ENCODE measurements at places on chromosomes 5 and 9. TPM values are rescaled to one million over a fixed set of nuclear protein-coding genes. Genes with fewer than 3 reads are reported as not detected.

ADGRV1 gene
- 1.2 TPM for total RNA-seq

MSANTD3 gene
- 7.7 TPM for total RNA-seq

IFNA5 gene
- not detected for total RNA-seq

EIF4EBP3 gene
- 20.4 TPM for total RNA-seq

NPR3 gene
- 0.73 TPM for total RNA-seq

PAPPA gene
- not detected for total RNA-seq

ZCCHC10 gene
- total RNA-seq, result 19.5 TPM

PRLR gene
- 0.16 TPM for total RNA-seq

SPATA24 gene
- 4.8 TPM for total RNA-seq

SDHA gene
- total RNA-seq, result 187 TPM

GCNT4 gene
- total RNA-seq, result 11.5 TPM

CRB2 gene
- not detected for total RNA-seq

C9 gene
- total RNA-seq, result 0.44 TPM

YTHDC2 gene
- total RNA-seq, result 38.2 TPM

CMYA5 gene
- 0.22 TPM for total RNA-seq

DDX4 gene
- not detected for total RNA-seq

PCDHAC1 gene
- not detected for total RNA-seq

DNA sequence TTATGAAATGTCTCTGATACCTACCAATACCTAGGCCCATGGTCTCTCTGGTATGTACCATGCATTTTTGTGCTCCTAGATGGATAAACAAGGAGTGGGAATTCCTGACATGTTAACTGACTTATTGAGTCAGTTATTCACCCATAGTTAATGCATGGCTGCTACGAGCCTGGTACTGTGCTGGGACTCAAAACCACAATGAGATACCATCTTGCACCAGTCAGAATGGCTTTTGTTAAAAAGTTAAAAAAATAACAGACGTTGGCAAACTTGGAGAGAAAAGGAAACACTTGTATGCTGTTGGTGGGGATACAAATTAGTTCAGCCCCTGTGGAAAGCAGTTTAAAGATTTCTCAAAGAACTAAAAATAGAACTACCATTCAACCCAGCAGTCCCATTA, 293.8 kb downstream of the OSTF1 start:
- DNase-seq, result no peak

DNA sequence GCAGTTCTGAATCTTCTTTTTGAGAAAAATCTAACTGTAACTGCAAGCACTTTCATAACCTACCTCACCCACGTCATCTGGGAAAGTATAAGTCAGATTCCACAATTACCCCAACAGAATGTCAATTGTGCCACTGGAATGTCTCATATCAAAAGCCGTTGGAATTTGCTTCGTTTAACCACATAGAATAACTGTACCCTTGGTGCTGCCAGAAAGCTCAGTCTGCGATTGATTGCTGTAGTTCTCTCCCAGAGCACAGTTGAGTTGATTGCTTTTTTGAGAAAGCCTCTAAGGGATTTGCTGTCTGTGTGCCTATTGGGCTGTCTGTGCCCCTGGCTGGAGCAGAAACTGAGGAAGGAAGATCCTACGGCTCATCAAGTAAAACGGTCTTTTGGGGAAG, 583.6 kb downstream of the TMEM38B start:
- no peak for DNase-seq

DNA sequence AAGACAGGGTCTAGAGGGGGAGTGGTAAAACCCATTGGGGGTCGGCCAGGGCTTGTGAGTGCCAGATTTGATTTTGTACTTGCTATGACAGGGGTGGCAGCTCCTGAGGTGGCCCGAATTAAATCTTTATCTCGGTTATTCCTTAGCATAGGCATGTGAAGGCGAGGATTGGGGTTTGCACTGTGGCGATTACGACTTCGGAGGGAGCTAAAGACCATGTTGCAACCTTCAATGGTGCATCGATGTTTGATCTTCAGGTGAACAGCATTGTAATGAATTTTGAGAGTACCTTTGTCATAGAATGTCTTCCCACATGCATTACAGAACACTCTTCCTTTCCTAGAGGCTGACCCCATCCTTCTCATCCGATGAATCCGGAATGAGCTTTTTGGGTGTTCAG, 433.9 kb downstream of the BNC2 start:
- DNase-seq, result no peak

DNA sequence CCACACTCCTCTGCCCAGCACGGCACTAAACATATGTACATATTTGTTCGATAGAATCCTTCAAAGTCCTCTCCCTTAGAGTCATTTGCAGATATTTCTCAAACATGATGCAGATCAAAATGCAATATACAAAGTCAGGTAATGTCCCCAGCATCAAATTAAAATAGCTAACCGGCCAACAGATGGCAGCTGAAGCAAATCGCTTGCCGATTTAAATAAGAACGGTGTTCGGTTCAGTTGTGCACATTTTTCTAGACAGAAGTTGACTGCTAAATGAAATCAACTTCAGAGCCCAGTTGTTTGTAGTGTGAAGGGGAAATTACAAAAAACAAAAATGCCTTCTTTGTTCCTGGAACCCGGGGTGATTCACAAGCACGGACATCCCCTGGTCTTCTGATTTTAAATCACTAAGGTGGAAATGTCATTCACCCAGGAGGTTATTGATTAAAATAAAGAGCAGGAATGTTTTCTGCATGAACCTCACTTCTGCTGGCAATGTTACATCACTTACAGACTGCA, 219.2 kb downstream of the EBF1 start:
- no peak for DNase-seq

GRCh38 chr5:3163626-3164025, 412.1 kb upstream of the IRX2 start:
- DNase-seq, result no peak

- no peak for DNase-seq
Measured at GRCh38 chr5:159713773-159714172, 202.5 kb upstream of the ADRA1B start.

DNA sequence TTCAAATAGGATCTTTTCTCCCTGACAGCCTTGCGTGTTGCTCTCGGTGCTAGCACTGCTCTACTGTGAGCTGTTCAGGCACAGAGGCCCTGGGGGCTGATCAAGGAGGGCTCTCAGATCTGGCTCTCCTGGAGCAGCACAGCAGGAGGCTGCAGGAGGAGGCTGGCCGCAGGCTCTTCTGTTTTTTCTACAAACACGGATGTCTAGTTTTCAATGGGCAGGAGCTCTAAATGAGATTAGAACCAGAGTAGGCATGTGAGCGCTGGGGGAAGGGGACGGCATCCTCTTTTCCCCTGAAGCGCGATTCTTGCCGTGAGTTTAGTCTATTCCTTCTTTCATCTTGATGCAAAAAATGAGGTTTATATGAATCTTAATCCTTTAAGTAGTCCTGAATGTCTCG, 61.7 kb upstream of the IRX4 start:
- no peak for DNase-seq

GRCh38 chr9:35680331-35681105, 6.8 kb downstream of the CA9 start:
- DNase-seq, result no peak

- no peak for DNase-seq
Measured at GRCh38 chr5:36264202-36264760, 22.6 kb upstream of the NADK2 start.

- peak; percentile 2 for DNase-seq
Measured at GRCh38 chr9:38066914-38067858, 1.8 kb downstream of the SHB start.

DNA sequence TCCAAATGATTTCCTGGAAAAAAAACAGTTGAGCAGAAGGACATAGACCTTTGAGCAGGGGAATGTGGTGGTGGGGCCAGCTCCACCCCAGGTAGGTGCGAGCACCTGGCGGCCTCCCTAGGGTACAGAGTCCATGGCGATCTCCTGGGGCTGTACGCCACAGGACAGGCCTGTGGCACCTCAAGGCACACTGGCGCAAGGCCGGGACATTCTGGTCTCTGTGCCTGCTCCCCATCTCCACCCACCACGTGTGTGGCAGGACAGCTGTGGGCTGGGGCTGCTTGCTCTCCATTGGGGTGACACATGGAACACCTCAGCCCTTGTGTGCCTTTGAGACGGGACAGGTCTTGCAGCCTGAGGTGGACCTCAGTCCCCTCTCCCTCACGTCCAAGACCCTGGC, 25.2 kb downstream of the WNK2 start:
- no peak for DNase-seq

DNA sequence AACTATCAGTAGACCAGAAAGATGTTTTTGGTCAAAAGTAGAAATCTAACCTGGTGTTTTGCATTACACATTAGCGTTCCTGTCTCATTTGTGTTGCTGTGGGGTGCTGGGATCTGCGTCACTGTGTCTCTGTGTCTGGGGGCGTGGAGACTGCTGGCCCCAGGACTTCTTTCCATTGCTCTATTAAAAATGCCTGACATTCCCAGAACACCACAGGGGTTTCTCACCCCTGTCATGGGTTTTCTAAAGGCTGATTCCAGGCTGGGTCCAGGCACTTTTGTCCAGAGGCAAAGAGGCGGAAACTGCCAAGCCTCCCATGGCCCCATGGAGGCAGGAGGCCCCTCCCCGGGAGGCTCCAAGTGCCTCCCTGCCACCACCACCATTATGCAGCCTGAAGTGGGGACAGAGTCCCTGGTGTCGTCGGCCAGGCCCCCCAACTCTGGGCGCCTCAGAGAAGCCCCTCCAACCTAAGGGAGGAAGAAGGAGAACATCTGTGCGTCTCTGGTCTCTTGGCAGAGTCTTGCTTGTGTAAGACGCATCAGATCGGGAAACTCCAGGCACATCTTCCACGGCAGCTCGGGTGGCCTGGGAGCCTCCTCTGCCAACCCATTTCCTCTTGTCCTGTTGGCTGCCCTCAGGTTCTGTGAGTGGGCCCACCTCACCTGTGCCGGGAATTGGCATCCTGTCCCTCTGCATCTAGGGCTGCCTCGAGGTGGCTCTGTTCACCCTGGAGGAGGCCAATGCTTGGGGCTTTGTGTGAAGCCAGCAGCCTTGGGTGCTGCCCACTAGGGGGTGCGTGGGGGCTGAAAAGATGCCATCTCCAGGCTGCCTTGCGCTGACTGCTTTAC, 13.8 kb upstream of the PLEKHG4B start:
- no peak for DNase-seq

DNA sequence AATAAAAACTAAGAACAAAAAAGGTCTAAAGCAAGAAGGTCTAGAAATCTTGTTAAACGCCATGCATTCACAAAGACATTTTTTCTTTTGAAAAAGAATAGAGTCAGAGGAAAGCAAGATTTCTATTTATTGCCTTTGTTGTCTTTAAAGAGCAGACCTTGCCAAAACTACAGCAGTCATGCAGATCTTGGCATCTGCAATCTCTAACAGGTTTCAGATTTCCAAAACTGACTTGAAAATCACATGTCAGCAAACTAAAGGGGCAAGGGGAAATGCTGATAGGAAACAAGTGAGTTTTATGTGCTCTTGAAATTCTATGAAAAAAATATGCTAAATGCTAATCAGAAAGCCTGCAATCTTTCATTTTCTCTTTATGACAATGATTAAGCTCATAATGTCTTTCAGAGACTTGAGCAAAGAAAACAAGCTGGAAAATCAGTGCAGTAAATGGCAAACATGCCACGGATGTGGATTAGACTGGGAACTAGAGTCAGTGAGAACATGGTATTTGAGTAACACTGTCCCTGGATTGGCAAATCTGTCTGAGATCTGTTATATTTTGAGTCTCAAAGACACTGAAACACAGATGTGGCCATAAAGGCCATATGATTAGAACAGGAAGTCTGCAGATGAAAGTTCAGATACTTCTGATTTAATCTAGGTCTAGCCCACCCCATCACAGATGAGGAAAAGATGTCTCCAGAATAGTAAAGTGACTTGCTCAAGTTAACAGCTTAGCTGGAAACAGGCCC, 361.4 kb upstream of the RPS23 start:
- no peak for DNase-seq

DNA sequence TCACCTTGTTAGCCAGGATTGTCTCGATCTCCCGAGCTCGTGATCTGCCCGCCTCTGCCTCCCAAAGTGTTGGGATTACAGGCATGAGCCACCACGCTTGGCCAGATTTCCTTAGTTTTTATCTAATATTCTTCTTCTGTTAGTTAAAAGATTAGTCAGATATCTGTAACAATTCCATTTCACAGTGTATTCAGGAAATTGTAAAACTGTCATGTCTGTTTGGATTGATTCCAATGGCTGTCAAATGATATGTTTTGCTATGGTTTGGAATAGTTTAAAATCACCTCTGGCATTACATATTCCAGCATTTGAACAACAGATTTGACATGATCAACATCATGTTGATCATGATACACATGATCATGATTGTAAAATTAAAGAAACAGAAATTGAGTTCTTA, 193.6 kb upstream of the DAB2 start:
- no peak for DNase-seq

GRCh38 chr5:19564036-19564435, 424.0 kb downstream of the CDH18 start:
- no peak for DNase-seq

GRCh38 chr9:2742214-2742613, 24.9 kb downstream of the KCNV2 start:
- DNase-seq, result no peak

- no peak for DNase-seq
Measured at GRCh38 chr5:4704951-4705350, 435.2 kb upstream of the ADAMTS16 start.

DNA sequence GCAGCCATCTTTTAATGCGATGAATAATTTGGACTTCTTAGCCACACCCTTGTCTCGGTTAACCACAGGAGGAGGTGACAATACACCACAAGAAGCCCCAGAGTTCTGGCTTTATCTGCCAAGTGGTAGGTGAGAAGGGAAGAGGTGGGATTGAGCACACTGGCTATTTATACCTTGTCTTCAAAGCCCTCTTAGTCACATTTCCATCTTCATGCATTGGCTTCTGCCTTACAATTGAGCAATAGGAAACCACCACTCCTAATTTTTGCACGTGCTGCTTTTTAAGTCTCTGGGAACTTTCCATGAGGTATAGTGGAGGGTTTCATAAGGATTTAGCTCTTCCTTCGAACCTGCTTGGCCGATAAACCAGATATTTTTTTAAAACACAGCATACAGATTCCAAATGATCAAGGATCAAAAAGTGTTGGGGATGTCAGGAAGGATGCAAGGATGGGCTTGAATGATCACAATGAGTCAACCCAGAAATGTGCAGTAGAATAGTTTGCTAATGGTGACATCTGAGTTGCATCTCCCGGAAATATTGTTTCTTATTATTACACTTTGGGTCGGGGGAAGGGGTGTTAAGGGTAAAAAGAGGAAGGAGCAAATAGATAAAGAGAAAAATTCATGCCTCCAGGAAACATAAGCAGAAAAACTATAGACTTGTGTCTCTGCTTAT, 25.5 kb downstream of the PLAC8L1 start:
- no peak for DNase-seq

GRCh38 chr5:56513141-56513540, 280.0 kb upstream of the ANKRD55 start:
- DNase-seq, result no peak

GRCh38 chr5:31663519-31663918, 24.6 kb downstream of the PDZD2 start:
- DNase-seq, result no peak

- no peak for DNase-seq
Measured at GRCh38 chr9:2055203-2055658, 40.1 kb downstream of the SMARCA2 start.

GRCh38 chr9:99822806-99823591, 1.3 kb downstream of the NR4A3 start:
- DNase-seq, result no peak

Measured in T-cell (primary cell).